T-cell (primary cell): ENCODE measurements at places on chromosomes 6 and 20.

- peaks cover 4% of the 10 kb centered on the region for H3K4me1 ChIP-seq
- peaks cover 12% of the 10 kb centered on the region for H3K36me3 ChIP-seq
- DNase-seq: no peak
- no peaks in the 10 kb centered on the region for H3K27me3 ChIP-seq
- H3K4me3 ChIP-seq: no peak overlapping the region
- no peak overlapping the region for H3K27ac ChIP-seq
These were observed 352.9 kb downstream of the ESR1 start for GRCh38 chr6:152160346-152160745.

- peaks cover 17% of the 10 kb centered on the region for H3K4me1 ChIP-seq
- DNase-seq: peak; percentile 61
- no peaks in the 10 kb centered on the region for H3K36me3 ChIP-seq
- H3K27me3 ChIP-seq: no peaks in the 10 kb centered on the region
These were observed 7.2 kb upstream of the SERPINB1 start for GRCh38 chr6:2848851-2849250.

DNA sequence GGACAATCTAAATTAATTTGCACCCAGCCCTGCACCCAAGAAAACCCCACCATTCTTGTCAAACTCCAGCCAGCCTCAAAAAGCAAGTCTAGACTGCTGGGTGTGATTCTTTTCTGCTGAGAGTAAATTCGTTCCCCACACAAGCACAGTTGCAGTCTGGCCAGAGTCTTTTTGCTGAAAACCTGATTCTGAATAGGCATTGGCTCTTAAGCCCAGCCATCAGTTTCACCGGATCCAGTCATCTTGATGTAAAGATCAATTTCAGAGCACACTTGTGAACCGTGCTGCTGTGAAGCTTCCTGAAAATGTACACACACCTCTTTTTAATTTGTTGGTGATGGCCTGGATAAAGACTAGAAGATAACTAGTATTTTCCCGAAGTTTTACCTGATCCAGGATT lies 159.4 kb upstream of the GGTLC1 start:
- no peak overlapping the region for H3K27ac ChIP-seq
- H3K36me3 ChIP-seq: no peaks in the 10 kb centered on the region
- no peak overlapping the region for H3K4me3 ChIP-seq

DNA sequence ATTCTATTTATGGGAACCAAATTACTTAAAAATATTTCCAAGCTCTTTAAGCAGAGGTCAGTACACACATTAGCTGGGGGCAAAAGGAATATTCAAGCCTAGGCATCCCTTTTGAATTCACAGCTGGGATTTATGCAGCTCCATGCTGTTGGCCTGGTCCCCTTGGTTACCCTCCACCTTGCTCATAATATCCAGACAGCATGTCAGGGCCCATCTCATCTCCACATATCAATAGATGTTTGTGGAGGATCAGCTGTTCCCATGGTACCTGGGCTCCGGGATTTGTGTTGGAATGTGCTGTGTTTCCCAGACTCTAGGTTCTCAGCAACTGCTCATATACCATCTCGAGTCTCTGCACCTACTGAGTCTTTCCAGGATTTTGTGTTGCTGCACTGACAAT lies 534.8 kb downstream of the BMP2 start:
- no peak overlapping the region for H3K4me3 ChIP-seq
- H3K36me3 ChIP-seq: no peaks in the 10 kb centered on the region
- no peak for DNase-seq
- no peaks in the 10 kb centered on the region for H3K27me3 ChIP-seq
- no peak overlapping the region for H3K27ac ChIP-seq

- no peak overlapping the region for H3K27ac ChIP-seq
- no peak for DNase-seq
- peaks cover 4% of the 10 kb centered on the region for H3K36me3 ChIP-seq
- H3K27me3 ChIP-seq: no peaks in the 10 kb centered on the region
- peaks cover 13% of the 10 kb centered on the region for H3K4me1 ChIP-seq
These were observed 19.1 kb upstream of the CHMP4B start for GRCh38 chr20:33791959-33792597.

DNA sequence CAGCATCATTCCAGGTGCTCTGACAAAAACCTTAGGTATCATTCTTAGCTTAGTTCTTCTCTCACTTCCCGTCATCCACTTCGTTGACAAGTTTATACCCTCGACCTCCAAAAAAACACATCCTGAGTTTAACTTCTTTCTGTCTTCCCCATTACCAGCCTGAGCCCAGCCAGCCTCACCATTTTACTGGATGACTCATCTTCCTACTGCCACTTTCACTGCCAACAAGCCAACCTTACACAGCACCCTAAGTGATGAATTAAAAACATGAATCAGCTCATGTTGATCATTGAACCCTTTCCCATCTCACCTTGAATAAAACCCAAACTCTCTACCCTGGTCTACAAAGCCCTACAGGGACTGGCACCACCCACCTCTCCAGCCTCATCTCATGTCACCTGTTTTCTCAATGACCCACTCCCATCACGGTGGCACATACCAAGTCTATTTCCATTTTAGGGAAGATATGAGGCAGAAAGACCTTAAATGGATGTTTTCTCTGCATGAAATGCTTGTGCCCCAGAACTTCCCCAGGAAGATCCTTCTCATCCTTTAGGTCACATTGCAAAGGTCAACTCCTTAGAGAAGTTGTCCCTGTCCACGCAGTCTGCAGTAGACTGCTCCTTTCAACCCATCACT lies 9.9 kb upstream of the UST start:
- no peaks in the 10 kb centered on the region for H3K4me1 ChIP-seq
- no peak for DNase-seq
- H3K27me3 ChIP-seq: no peaks in the 10 kb centered on the region
- H3K36me3 ChIP-seq: no peaks in the 10 kb centered on the region

- no peaks in the 10 kb centered on the region for H3K4me1 ChIP-seq
- H3K4me3 ChIP-seq: no peak overlapping the region
- DNase-seq: no peak
- no peaks in the 10 kb centered on the region for H3K36me3 ChIP-seq
- peaks cover 39% of the 10 kb centered on the region for H3K27me3 ChIP-seq
These were observed 7.5 kb upstream of the GLP1R start for GRCh38 chr6:39041072-39041471.

DNA sequence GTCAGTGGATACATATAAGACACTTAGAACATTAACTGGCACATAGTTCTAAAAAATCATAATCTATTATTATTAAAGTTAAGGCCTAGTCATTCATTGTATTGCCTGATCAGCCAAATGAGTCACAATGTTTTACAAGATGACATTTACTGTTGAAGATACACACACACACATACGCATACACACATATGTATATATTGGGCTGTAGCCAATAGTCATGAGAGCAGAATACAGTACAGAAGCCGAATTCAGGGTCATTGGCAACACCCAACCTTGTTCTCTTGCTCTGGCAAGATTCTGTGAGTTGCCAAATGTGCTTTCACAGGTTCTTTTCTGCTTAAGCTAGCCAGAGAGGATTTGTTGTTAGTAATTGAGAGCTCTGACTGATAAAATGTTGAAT lies 922.8 kb upstream of the MAP3K7 start:
- no peaks in the 10 kb centered on the region for H3K36me3 ChIP-seq
- H3K27ac ChIP-seq: no peak overlapping the region
- H3K4me3 ChIP-seq: no peak overlapping the region
- DNase-seq: no peak
- no peaks in the 10 kb centered on the region for H3K27me3 ChIP-seq

DNA sequence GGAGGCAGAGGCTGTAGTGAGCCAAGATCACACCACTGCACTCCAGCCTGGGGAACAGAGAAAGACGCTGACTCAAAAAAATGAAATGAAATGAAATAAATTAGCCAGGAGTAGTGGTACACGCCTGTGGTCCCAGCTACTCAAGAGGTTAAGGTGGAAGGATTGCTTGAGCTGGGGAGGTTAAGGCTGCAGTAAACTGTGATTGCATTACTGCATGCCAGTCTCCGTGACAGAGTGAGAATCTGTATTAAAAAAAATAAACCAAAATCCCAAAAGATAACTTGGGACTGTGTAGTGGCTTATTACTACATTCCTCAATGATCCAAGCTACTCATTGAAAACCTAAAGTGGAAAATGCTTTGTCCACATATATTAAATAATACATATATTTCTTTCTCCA lies 87.0 kb downstream of the SGK1 start:
- H3K4me3 ChIP-seq: no peak overlapping the region
- H3K4me1 ChIP-seq: peaks cover 3% of the 10 kb centered on the region
- DNase-seq: no peak
- H3K27me3 ChIP-seq: no peaks in the 10 kb centered on the region
- no peaks in the 10 kb centered on the region for H3K36me3 ChIP-seq
- no peak overlapping the region for H3K27ac ChIP-seq

DNA sequence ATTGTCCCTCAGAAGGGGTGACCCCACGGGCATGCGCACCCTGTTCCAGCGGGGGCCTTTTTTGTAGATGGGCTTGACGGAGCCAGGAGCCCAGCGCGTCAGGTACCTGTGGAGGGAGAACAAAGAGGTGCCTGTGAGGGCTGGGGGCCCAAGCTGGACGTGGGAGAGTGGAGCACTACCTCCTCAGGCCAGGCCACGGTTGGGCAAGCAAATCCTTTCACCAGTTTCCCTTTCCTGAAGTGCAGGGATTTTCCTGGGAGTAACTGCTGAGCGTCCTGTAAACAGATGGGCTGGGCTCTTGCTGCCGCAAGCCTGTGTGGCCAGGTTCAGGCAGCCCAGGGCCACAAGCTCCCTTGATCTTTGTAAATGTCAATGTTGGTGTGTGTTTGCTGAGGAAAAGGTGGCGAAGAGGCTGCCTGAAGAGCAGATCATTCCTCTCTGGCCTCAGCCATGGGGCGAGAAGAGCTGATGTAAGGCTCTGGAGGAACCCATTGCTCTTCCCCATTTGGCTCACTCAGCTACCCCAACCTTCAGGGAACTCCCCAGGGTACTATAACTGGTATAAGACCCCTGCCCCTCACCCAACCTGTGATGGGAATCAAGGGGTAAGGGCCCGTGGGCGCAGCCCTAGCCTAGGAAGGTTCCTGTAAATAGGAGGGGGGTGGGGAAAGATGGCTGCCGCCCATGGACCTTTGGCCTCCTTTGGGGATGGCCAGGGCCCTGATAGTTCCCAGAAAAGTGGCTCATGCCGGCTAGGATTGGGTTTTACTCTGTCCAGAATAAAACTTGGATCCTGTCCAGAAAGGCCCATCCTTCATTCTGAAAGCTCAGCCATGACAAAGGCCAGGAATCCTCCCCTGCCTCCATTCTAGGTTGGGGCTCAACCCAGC lies 15.5 kb downstream of the MRPS18A start:
- no peaks in the 10 kb centered on the region for H3K27me3 ChIP-seq
- H3K36me3 ChIP-seq: peaks cover 51% of the 10 kb centered on the region
- peaks cover 18% of the 10 kb centered on the region for H3K4me1 ChIP-seq
- H3K27ac ChIP-seq: no peak overlapping the region
- H3K4me3 ChIP-seq: no peak overlapping the region
- DNase-seq: no peak

GRCh38 chr6:11909696-11910132 lies 102.4 kb upstream of the HIVEP1 start:
- no peak for DNase-seq
- H3K36me3 ChIP-seq: no peaks in the 10 kb centered on the region
- no peaks in the 10 kb centered on the region for H3K4me1 ChIP-seq
- no peaks in the 10 kb centered on the region for H3K27me3 ChIP-seq
- H3K4me3 ChIP-seq: no peak overlapping the region

DNA sequence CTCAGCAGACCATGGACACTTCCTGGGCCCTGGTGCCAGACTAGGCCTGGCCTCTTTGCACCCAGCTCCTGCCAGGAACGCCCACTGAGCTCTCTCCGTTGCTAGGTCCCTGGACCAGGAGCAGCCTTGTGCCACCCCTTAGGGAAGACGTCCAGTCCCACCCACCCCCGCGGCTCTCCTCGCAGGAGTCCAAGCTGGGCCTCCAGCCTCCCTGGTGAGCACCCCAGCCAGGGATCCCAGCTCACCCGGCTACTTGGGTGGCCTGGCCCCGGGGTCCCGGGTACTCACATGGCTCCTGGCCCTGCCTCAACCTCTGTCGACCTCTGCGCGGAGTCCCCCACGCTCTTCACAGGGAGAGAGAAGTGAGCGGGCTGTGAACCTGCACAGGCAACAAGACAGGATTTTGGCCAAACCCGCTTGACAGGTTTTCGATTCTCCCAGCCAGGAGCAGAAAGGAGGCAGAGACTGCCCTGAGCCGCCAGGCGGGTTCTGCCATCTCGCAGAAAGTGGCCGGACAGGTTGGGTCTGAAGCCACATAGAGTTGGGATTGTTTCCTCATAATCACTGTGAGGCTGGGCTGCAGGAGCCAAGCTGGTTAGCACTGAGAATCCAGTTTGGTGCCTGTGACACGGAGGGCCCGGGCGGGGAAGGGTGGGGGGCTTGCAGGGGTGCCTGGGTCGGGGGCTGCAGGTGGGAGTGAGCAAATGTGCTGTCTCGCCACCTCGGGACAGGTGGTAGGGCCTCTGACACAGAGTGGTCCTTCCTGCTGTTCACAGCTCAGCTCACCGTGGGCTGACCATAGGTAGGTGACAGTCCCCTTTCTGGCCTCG lies at the start of gene RBBP8NL:
TSS of gene RBBP8NL (minus strand) at position 368 of the 830 bp plus-strand sequence. CDS start 7,892 bp downstream, outside the sequence.
- H3K36me3 ChIP-seq: no peaks in the 10 kb centered on the region
- H3K27ac ChIP-seq: no peak within 1 kb of the TSS
- no peaks in the 10 kb centered on the region for H3K27me3 ChIP-seq
- no peaks in the 10 kb centered on the region for H3K4me1 ChIP-seq
- DNase-seq: no peak

- H3K36me3 ChIP-seq: no peaks in the 10 kb centered on the region
- no peak overlapping the region for H3K27ac ChIP-seq
- no peak for DNase-seq
- H3K4me3 ChIP-seq: no peak overlapping the region
These were observed 20.9 kb downstream of the TAGAP start for GRCh38 chr6:159023893-159024292.

DNA sequence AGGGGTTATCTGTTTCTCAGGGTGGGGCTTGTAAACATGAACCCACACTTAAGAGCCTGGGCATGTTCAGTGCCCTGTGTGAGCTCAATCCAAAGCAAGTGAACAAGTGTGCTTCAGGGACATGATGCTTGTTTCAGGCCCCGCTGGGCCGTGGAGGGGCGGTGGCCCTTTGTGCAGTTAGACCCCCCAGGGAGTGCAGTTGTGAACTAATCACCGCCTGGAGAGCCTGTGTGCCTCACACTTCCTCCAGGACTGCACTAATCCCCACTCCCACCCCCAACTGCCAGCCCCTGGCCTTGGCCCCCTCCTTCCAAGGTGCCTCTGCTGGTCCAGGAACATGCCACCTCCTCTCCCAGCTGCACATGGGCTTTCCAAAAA lies 58.1 kb downstream of the RREB1 start:
- no peak overlapping the region for H3K4me3 ChIP-seq
- no peaks in the 10 kb centered on the region for H3K36me3 ChIP-seq
- H3K27ac ChIP-seq: no peak overlapping the region
- H3K27me3 ChIP-seq: no peaks in the 10 kb centered on the region
- H3K4me1 ChIP-seq: peaks cover 6% of the 10 kb centered on the region
- DNase-seq: no peak
